ENCODE measurements at places on chromosomes 16 and 17.

- peak; percentile 64 for DNase-seq
These were observed 35.8 kb upstream of the SNN start for GRCh38 chr16:11632455-11632939.

DNA sequence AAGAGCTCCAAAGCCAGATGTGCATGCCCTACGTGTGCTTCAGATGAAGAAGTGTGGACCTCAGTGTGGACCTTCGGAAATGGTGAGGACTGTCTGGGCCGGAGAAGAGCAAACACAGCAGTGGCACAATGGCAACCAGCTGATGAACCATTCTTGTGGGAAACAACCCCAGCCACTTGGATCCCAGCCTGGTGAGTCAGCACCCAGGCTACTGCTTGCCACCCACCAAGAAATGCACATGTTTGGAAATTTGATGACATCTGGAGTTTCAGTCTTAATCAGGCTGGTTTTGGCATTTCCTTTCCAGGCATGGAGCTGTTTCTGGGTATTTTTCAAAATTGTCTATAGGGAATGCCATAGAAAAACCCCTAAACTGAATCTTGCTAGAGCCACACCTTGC is 42.7 kb downstream of the DYNLRB2 start:
- DNase-seq = peak; percentile 30

DNA sequence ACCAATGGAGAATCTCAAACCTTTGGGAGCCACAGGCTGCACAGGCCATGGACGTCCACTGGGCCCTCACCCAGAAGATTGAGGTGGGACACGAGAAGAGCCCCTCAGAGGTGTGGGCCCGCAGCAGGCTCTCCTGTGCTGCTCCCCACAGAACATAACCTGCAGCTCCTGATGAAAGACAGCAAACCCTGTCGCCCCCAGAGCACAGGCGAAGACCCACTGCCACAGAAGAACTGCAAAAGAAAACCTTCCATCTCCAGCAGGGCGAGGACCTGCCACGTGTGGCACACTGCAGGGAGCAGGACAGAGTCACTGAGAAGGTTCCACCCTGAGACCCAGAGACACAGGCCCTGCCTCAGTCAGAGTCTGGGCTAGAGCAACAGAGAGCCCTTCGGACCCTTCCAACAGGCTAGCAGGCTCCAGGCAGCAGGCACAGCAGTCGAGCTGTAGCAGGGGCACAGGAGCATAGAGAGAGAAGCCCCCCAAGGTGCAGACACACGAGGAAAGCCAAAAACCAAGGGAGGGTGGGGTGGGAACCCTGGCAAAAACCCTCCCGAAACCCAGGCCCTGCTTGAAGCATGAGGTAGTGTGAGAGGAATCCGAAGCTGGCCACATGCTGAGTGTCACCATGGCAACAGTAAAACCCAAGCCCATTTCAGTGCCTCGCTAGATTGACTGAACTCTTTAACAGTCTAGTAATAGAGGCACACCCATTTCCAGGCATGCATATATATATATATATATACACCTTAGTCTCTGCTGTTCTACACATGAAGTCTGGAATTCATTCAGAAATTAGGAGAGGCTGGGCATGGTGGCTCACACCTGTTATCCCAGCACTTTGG is 60.0 kb upstream of the CHMP6 start:
- DNase-seq = peak; percentile 29

DNA sequence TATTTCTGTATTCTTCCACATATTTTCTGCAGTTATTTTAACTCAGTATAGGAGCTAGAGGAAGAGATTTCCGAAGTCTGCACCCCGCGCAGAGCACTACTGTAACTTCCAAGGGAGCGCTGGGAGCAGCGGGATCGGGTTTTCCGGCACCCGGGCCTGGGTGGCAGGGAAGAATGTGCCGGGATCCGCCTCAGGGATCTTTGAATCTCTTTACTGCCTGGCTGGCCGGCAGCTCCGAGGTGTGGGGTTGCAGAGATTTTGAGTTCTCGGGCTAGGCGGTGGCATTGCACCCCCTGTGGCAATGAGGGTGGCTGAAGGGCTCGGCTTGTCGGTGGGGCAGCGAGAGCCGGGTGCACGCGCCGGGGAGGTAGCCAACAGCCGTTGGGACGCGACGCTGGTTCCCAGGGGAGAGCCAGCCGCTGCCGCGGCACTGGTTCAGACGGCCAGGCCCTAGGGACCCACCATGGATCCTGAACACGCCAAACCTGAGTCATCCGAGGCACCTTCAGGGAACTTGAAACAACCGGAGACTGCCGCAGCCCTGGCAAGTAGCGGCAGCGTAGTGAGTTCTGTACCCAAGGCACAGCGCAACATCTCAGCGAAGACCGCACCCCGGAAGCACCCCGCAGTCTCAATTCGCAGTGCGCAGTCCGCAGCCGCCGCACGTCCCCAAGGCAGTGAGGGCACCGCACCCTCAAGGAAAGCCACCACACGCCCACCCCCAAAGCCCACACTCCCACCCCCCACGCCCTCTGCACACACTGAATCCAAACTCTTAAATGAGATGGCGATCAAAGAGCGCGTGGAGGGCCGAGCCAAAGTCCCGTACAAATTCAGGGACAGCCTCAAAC is at the start of gene CMTM1:
Gene CMTM1, plus strand, starts transcription at position 389 of the 851 bp plus-strand sequence. Its CDS starts 75 bp downstream, at position 464.
- no peak for DNase-seq

All from retinal pigment epithelial cell (primary cell).